AG08396 (cell line): ENCODE measurements at places on chromosomes 1 and 21.

DNA sequence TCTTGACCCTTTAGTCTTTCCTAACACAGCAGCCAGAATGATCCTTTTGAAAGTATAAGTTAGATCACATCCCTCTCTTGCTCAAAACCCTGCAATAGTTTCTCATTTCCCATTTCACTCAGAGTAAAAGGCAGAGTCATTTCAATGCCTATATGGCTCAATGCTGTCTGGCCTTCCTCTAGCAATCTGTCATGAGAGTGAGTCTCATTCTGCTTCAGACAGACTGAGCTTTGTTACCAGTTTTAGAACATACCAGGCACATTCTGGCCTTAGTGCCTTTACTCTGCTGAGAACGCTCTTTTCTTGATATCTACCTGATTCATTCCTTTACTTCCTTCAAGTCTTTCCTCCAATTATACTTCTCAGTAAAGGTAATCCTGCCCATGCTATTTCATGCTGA is 372.8 kb upstream of the PKN2 start:
- no peak for DNase-seq

- no peak for DNase-seq
Measured at GRCh38 chr21:41426676-41427404, 801 bp downstream of the MX1 start.

DNA sequence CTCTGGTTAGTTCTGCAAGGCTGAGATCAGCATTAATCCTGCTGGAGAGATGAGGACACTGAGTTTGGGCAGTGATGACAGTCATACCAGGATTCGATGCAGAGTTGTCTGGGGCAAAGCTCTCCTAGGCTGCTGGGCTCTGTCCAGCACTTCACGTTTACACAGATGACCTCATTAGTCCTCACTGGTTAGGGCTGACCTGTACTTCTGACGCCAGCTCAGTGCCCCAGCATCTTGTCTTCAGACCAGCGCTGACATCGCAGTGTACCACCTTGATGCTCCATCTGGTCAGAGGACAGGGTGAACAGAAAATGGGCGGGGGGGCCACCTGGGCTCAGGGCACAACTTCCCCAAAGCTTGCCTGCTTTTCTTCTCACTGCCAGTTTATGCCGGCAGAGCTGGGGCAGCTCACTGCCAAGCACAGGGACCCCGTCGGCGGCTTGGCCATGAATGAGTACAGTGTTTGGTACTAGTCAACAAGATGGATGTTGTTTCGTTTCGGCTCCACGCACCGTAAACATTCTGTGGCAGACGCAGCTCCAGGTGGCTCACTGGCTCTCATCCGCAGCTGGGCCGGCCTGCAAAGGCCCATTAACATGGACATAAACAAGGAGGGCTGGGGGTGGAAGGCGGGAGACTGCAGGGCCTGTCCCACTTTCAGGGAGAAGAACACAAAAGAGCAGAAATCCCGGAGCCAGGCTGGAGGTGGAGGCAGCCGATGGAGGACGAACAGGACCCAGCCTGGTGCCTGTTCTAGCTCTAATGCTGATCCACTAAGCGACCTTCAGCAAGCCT is 118.7 kb downstream of the GLIS1 start:
- DNase-seq: peak; percentile 40

DNA sequence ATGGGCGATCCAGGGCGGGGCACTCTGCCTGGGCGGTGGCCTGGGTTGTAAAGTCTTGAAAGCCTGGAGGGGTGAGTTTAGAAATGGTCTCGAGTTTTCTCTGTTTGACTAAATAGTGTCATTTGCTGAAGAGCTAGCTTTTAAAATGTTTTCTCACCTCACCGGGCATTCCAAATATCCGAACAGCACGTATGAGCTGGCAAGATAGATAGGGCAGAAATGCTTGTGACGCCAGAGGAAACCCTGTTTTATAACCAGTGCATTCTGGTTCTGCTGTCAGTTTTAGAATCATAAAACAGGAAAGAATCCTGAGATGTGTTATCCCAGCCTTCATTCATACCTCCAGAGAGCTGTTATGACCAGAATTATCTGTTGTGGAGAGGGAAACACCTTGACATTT is 725 bp downstream of the RTCA start:
- no peak for DNase-seq

- no peak for DNase-seq
Measured at GRCh38 chr1:186858923-186859322, 30.2 kb downstream of the PLA2G4A start.

DNA sequence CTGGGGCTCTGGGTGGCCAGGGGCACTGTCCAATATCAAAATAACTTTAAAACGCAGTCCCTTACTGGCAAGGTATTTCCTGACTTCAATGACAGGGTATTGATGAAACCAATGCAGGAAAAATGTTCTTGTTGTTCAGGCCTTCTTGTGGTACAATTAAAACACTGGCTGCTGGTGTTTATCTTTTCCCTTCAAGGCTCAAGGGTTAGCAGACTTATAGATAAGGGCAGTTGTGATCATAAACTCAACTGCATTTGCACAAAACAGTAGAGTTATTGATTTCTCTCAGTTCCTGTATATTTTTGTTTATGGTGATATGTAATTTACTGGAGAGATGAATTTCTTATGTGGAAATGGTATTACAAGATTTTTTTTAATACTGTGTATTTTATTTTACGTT is 2.7 kb upstream of the CD84 start:
- no peak for DNase-seq

DNA sequence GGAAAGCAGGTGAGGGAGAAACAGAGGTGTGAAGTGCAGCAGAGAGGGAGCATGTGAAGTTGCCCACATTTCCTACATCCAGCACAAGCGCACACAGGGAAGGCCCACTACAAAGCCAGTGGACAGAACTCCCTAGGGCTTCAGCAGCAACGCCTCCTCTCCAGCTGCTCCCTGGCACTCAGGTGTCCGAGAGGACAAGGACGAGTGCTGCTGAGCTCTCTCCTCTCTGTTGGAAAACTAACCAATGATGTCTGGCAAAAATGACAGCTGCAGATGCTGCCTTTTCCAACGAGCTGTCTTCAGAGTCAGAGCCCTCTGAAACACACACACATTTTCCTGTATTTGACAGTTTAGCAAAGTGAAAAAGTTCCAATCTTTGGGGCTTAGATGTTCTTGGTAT is 86.8 kb downstream of the HSF2BP start:
- DNase-seq: no peak

- no peak for DNase-seq
Measured at GRCh38 chr1:244815600-244816099, 19.8 kb upstream of the COX20 start.

DNA sequence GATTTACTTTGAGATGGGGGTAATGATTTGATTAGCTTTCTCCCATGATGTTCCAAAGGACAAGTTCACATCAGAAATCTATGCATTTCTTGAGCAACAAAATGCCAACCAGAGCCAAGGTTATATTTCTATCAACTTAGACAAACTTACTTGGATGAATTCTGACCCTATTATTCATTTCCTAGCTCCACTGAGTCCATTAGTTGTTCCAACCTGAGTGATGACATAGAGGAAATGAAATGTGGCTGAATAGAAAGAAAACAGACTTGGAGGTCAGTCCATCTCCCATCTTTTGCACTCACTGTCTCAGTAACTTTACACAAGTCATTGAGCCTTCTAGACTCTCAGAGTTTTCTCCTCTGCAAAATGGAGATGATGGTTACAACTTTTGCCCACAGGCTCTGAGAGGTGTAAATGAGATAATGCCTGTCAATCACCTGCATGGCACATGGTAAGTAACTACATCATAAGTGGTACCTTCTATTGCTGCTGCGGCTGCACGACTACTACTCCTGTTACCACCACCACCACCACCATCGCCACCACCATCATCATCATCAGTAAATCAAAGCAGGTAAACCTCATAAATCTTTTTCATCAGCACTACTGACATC is 98.2 kb downstream of the PTPN14 start:
- no peak for DNase-seq

DNA sequence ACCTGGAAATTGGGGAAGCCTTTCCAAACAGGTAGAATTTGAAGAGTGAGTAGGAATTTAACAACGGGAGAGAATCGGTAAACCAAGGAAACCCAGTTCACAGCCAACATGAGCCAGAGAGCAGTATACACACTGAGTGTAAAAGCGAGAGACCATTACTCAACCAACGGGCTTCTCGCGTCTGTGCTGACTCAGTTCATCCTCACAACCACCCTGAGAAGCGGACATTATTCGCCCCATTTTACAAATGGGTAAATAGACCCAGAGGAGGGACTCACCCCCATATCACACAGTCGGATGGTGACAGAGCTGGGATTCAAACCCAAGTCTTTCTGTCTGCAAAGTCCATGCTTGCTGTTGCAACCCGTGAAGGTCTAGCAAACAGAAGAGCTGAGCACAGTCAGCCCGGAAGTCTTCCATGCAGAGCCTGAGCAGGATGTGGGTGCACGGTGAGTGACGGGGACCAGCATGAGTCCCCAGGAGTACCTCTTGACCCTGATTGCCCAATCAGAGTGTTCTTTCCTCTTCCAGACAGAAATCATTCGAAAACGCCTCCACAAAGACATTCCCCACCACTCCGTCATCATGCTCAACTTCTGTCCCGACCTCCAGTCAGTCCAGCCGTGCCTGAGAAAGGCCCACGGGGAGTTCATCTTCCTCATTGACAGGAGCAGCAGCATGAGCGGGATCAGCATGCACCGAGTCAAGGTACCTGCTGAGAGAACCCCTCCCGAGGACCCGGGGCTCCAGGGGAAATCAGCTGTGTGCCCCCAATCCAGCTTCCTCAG is 32.3 kb downstream of the VWA5B1 start:
- no peak for DNase-seq

DNA sequence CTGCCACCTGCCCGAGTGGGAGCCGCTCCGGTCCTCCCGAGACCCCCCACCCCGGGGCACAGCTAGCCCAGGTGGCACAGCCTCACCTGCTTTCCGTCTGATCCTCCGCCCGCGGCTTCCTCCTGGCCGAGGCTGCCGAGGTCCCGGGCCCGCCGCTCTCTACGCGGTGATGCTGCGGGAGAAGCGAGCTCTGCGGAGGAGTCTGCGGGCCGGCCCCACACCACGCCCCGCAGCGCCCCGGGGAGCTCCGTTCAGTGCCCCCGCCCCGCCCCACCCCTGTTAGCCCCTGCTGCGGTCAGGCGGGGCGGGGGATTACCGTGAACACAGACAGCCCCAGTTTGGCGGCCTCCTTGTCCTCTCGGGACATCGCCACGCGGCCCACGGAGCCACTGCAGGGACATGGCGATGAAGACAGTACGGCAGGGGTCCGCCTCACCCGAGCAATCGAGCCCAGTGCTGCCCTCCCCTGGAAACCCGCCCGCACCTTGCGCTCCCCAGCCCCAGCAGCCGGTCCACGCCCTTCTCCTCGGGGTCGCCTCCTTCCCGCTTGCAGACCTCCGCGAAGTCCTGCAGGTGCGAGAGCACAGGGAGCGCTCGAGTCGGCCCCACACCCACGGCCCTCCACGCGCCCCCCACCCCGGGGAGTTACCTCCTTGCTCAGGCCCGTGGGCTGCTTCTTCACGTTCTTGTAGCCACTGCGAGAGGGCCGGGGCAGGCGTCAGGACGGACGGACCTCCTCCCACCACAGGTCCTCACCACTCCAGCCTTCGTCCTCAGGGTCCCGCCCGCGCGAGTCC is 933 bp downstream of the C1orf35 start:
- DNase-seq: peak; percentile 70

DNA sequence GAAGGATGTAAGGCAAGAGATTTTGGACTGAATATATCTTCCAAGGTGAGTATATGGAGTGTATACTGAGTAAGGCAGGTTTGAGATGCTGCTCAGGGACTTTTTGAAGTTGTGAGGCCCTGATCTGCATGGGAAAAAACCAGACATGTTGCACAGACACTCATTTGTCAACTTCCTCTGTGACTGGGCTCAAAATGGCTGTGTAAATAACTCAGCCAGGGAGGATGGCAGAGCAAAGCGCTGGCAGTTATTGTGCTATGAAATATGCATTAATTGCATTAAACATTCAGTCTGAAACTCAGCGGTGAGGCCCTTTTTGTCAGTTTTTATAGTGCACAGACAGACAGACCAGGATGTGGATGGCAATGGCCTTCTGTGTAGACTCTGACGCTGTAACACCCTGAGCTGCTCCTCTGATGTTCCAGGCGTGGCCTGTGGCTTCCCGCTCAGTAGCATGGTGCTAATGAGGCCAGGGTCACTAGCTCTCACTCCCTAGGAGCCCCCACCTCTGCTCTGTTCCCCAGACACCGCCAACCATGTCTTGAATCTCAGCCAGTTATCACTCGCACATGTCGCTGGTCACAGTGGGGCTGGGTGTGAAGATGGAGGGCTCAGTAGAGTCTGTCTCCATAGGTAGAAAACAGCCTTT is 307.0 kb upstream of the PROX1 start:
- DNase-seq: no peak

- no peak for DNase-seq
Measured at GRCh38 chr1:81967951-81968350, 167.2 kb downstream of the ADGRL2 start.

DNA sequence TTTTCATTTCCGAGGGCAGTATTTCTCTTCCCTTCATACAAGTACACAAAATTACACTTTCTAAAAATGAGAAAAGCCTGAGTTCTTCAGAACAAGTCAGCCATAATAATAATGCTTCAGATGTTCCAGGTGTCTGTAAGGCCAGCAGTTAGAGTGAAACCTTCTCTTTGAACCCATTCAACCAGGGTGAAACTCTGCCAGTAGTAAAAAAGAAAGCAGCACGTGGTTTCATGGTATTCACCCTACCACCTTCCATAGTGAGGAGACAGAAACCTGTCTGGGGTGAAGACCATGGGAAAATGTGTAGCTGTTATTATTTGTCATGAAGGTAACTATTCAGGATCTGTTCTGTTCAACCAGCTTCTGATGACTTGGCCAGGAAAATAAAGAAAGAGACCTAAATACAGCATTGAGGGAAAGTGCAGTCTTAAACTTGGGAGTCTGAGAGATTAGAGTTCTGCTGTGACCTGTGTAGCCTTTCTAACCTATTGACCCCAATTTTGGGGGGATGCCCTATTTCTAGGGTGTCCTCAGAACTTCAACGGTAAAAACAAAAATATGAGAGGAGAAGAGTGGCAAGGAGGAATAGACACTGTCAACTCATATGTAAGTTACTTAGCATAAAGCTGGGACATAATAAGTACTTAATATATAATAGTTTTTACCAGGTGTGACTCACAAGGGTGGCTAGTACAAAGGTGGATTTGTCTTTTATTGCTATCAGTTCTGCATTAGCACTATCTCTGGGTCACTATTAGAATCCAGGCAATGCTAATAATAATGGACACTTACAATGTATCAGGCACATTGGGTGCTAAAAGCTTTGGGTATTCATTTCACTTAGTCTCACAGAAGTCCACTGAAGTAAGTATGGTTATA is 70.0 kb upstream of the TNFSF4 start:
- no peak for DNase-seq

DNA sequence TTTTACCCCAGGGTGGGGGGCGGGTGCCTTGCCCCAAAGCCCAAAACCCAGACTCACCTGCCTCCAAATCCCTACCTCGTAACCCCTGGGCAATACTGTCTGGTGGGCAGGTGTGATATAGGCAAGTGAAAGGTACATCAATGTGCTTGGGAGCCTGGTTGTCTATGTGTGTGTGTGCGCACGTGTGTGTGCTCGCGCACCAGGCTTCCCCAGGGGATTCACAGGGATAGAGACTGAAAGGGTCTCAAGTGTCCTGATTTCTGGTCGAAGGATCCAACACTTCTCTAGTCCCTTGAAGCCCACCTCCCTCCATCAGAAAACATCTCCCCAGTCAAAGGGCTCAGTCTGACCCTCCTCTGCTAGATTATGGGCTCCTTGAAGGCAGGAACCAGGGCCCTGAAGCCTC is 28.9 kb upstream of the EPB41 start:
- DNase-seq: no peak
